Mesenchymal stem cell (in vitro differentiated cells and primary cell): ENCODE measurements at places on chromosomes 4 and X.

- no peak for DNase-seq
Observed at GRCh38 chrX:73851014-73852009, 288.3 kb downstream of the CHIC1 start.

DNA sequence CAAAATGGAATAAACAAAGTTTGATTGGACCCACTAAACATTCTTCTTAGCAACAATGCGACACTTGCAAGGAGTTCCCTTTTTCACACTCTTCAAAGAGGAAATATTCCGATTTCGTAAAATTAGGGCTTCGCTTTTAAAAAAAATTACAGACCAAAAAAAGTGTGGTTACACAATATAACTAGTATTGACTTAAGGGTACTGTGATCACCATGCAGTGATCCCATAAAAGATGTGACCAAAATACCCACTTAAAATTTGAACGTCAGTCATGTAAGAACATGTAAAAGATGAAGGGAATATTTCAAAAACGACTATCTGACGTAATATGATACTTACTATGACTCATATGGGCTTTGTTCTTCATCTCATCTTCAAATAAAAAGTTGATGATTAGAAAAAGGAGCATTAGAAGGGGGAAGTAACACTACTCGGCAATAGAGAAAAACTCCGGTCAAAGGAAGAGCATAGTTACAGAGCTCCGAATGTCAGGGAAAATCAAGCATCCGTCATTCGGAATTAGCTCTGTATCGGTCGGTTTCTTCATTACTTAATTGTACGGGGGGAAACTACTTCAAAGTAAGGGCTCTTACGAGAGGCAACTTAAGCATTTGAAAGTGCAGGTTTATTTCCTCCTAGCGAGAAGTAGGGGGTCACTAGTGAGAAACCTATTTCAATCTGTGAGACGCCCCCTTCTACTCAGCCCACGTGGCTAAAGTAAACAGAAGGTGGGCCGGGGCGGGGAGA lies 1.3 kb upstream of the TET2 start:
- DNase-seq: no peak

DNA sequence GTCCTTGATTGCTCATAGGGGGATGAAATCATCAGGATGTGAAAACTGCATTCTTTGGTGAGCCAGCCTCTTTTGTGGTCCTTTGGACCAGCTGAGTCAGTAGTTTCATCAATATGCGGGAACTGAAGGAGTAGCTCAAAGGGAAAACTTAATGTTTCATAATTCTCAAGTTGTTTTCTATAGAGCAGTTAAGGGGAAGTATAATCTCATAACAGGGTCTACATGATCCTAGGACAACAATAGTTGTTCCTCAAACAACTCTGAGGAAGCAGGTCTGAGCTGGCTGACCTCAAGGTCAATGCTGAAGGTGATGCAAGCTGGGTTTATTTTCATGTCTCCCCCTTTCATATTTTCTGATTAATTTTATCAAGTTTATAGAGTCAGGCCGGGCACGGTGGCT lies 36.1 kb upstream of the IRF2 start:
- DNase-seq: no peak

DNA sequence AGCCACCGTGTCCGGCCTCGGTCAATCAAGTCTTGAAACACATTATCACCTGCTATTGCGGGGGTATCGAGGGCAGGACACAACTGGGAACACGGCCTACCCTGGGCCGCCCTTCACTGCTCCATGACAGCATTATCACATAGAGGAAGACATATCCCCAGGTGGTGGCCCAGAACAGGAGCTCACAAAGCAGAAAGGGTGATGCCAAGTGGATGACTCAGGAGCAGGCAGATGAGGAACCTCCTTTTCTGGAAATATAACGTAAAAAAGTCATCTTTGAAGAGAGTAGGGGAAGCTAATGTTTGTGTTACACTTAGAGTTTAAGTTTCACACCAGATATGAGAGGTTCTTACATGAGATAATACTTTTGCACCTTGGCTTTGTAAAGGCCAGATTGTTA lies 5.3 kb upstream of the SUPT20HL1 start:
- no peak for DNase-seq

DNA sequence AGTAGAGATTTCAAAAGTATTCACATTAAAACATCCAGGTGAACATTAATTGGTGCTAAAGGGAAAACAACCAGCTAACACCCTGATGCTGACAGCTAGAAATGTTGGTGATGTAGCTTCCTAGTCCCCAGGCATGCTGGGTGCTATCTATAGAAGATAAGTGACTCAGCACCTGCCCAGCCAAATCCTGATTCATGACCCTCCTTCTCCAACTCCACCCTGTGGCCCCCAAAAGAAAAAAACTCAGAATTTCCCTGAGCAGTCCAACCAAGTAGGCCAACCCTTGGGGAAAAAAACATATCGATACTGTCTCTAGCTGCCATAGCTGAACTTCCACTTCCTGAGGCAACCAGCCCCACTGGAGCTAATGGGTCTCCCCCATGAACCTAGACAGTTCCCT lies 197.6 kb upstream of the KLF3 start:
- no peak for DNase-seq

GRCh38 chrX:5397409-5397808 lies 831.3 kb downstream of the NLGN4X start:
- no peak for DNase-seq

DNA sequence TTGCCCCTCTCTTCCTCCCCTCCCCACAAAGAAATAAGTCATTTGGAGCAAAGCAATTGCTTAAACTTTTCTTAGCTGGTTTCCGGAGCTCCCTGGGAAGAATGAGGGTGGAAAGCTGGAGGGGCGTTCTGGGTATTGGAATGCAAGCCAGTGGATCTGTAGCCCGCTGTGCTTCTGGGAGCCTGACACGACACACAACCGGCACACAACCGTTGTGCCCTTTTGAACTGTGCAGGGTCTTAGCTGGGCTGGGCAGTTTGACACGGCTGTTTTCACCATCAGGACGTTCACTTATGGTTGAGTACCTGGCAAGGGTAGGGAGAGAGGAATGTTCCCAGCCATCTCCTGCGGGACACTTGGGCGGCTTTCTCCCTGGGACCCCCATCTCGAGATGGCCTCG lies 38.3 kb downstream of the SHROOM2 start:
- DNase-seq: peak; percentile 38

DNA sequence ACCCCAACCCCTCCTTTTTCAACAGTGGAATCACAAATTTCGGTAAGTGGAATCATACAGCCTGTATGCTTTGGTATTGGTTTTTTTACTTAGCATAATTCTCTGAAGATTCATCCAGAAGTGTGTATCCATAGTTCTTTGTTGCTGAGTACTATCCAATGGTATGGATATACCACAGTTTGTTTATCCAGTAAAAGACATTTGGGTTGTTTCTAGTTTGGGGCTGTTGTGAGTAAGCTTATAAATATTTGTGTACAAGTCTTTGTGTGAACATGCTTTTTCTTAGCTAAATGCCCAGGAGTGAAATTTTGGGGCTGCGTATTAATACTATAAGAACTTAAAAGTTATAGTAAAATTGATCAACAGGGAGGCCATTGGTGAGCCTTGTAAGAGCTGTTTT lies 57.5 kb upstream of the GC start:
- DNase-seq: peak; percentile 19

DNA sequence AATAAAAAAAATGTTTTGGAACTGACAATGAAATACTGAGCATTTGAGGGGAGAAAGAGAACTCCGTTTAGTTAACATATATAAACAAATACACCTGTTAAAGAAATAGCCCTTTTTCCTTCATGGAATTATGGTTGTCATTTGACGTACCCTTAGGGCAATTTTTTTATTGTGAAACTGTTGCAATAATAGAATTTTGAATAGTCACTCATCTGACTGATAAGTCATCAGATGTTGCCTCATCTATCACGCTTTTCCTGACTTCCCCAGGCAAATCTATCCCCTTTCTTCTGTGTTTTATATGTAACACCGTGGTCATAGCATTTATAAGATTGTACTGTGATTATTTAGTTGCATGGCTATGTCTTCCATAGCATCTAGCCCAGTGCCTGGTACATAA lies 69.0 kb upstream of the HDAC8 start:
- no peak for DNase-seq

- no peak for DNase-seq
Observed at GRCh38 chr4:186981161-186981560, 257.5 kb upstream of the FAT1 start.

DNA sequence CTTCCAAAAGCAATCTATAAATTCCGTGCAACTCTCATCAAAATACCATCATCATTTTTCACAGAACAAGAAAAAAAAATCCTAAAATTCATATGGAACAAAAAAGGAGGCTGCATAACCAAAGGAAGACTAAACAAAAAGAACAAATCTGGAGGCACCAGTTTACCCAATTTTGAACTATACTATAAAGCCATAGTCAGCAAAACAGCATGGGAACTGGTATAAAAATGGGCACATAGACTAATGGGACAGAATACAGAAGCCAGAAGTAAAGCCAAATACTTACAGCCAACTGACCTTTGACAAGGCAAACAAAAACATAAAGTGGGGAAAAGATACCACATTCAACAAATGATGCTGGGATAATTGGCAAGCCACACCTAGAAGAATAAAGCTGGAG lies 753.5 kb upstream of the PABPC4L start:
- DNase-seq: no peak

GRCh38 chr4:77203380-77204197 lies 46.6 kb downstream of the CCNG2 start:
- DNase-seq: peak; percentile 81

DNA sequence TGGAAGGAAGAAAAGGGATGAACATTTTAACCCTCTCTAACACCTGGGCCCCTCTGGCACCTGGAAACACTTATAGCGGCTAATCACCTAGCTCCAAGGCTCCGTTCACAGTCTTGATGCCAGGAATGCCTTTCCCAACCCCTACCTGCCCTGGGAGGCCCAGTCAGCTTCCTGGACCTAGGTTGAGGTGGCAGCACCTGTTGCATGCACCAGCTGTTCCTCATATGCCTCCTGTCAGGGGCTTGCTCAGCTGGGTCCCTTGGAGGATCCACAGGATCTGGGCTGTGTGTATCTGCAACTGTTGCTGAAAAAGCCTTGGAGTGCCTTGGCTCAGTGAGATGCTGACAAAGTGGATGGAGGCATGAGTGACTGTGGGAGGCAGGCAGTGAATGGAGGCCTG lies 4.4 kb downstream of the CFP start:
- DNase-seq: no peak
